ENCODE measurements at places on chromosomes 5 and 9.

DNA sequence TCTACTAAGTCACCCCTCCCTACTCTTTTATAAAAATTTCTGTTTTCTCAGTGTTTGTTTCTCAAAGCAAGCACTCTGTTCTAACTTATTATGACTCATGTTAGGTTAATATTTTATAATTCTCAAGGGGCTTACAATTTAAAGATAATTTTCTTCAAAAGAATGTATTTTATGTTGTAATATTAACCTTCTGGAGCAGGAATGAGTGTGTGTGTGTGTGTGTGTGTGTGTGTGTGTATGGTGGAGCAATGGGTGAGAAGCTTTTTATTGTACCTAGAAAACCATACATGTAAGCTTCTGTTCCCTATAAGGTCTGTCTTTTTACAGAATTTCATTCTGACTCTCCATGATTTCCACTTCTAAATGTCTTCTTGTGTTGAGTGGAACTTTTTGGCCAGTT lies 63.0 kb downstream of the PBX3 start:
- DNase-seq, result no peak

DNA sequence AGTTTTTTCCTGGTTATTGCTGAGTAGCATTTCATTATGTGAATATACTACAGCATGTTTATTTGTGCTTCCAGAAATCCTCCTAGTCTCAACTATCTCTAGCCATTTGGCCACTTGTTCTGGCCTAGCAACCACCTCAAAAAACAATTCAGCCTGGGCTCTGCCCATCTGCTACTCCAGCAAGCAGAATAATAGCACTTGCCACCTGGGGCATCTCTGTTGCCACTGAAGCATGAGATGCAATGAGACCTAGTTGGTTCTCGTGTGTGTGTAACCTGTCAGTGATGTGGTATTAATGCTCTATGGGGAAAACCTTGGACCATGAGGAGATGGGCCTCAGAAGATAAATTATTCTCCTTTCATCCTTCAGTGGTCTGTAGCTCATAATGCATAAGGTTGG lies 129.5 kb downstream of the RNF180 start:
- no peak for DNase-seq

- DNase-seq, result no peak
Measured at GRCh38 chr5:89374144-89374784, 491.3 kb upstream of the MEF2C start.

DNA sequence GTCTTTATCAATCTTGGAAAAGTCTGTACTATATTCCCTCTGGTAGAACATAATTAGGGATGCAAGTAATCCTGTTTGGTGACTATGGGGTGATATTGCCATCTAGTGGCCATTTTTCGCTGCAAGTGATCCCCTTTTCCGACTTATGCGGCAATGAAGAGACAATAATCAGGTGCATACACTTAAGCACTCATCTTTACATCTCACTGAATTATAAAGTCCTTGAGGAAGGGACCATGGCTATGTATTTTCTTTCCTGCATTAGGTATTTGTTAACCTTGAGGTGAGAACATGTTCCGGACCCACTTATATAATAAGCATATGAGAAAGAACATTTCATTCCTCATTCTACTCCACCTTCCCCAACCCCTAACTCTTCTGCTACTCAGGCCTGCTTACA lies 19.6 kb upstream of the LIX1 start:
- DNase-seq, result no peak

- DNase-seq, result no peak
Measured at GRCh38 chr9:77751341-77752091, 103.4 kb upstream of the GNA14 start.

DNA sequence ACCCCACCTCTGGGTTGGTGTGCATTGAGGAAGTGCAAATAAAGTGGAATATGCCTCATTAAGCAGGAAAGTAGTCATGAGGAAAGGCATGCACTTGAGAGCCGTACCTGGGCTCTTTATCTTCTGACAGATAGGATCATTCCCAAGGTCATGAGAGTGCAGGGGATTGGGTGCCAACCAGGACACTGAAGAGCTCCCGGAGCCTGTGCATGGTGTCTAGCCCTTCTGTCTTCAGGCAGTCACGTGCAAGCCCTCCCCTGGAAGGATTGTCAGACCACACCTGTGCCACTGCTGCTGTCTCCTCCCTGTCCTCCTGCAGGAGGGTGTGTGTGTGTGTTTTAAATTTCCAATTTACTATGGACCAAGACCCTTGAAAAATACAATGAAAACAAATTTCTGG lies 69.6 kb downstream of the PDE8B start:
- no peak for DNase-seq

GRCh38 chr5:93395971-93396379 lies 185.0 kb downstream of the NR2F1-AS1 start:
- no peak for DNase-seq

DNA sequence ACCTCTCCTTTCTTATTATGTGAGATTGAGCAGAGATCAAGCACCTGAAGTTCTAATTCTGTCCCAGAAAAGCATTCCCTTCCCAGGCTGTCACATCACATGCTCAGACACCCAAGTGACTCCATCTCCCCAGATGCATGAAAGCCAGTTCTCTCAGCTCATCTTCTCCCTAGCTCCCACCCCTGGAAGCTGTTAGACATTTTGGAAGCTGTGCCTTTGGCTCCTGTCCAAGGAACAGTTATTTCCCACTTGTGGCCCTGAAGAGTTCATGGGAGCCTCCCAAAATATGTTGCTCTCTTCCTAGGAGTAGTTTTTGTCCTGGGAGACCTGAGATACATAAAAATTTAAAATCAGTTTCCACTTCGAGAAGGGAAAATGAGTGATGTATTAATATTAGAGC lies 161.4 kb upstream of the GAS1 start:
- no peak for DNase-seq

DNA sequence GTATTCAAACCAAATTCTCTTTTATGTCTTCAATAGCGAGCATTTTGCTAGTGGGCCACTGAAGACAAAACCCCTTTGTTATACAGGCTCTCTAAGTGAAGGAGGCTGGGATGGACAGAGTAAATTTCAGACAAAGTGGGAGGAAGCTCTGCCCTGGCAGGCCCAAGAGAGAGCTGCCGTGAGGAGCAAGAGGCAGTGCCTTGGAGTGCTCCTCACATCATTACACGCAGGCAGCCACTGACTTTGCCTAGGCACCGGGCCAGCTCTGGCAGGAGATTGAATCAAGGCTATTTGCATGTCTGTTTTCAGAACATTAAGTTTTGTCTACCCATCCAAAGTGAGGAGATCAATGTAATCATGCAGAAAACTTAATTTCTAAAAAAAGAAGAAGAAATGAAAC lies 167.7 kb downstream of the CCDC192 start:
- no peak for DNase-seq

DNA sequence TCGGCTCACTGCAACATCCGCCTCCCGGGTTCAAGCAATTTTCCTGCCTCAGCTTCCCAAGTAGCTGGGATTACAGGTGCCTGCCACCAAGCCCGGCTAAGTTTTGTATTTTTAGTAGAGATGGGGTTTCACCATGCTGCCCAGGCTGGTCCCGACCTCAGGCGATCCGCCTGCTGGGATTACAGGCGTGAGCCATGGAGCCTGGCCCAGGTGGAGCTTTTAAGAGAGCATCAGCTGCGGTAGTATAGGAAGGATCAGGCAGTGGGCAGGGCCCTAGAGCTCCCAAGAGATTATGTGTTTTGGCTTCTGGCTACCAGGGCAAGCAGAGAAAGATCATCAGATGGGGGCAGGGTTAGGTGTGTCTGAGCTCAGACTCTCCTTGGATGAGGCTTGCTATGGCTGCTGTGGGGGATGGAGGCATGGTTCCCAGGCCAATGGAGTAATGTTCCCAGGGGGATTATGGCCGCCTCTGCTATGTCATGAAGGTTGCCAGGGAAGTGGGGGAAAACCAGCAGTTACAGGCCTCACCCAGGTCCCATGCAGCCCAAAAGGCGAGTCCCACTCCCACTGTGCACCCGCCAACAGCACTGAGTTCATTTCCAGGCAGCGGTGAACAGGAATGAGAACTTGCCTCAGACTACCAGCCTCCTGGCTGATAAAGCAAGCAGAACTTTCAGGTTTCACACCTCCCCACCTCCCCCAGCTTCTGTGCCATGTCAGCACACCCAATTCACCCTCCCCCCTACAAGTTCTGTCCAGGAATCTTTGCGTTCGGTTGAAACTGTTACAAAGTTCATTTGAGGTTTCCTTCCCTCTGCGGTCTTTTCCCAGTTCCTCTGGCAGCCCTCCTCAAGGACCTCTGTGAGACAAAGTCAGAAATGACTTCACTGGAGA lies 507.6 kb downstream of the SPATA31D1 start:
- DNase-seq, result no peak

All from stimulated activated CD8-positive, alpha-beta memory T cell treated with anti-CD3 and anti-CD28 coated beads, Interleukin-12 subunit alpha, Interleukin-12 subunit beta, amount 100 ng/mL, for 4 hours (primary cell).